ENCODE measurements at places on chromosomes 4 and X.

- DNase-seq = no peak
These were observed 184.0 kb upstream of the KIT start for GRCh38 chr4:54473798-54474197.

- no peak for DNase-seq
These were observed 50.9 kb downstream of the FAM193A start for GRCh38 chr4:2587213-2587823.

- DNase-seq = no peak
These were observed 63.5 kb downstream of the DCLK2 start for GRCh38 chr4:150141756-150142155.

DNA sequence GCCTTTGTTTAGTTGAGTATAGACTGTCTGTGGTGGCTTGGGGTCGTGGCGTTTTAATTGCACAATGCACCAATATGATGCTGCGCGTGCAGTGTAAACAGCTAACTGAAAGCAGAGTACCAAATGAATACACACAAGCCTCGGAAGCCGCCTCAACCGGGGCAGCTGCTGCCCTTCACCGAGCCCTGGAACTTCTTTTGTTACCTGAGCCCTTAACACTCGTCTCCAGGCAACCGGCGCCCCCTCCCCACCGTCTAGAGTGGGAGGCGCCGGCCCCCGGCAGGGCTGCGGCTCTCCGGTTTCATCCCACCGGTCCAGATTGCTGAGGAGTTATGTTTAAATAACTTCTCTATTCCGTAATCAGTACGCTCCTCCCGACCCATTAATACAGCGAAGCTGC, 173.2 kb upstream of the TBL1X start:
- no peak for DNase-seq

GRCh38 chr4:173748353-173748752, 218.3 kb upstream of the HAND2 start:
- no peak for DNase-seq

GRCh38 chrX:12711435-12712040, 79.7 kb upstream of the PRPS2 start:
- DNase-seq = no peak

DNA sequence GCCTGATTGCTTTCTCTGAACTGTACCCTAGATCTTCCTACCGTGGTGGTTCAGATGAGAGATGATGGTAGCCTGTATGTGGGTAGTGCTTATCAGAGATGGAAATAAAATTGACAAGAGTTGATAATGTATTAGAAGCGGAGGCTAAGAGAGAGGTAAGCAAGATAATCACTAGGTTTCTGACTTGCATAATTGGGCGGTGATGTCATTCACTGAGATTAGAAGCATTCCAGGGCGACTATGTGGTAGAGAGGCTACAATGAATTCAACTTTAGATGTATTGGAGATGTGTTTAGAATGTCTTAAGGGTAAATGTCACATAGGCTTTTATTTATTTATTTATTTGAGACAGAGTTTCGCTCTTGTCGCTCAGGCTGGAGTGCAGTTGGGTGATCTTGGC, 415 bp upstream of the TENM3 start:
- no peak for DNase-seq

DNA sequence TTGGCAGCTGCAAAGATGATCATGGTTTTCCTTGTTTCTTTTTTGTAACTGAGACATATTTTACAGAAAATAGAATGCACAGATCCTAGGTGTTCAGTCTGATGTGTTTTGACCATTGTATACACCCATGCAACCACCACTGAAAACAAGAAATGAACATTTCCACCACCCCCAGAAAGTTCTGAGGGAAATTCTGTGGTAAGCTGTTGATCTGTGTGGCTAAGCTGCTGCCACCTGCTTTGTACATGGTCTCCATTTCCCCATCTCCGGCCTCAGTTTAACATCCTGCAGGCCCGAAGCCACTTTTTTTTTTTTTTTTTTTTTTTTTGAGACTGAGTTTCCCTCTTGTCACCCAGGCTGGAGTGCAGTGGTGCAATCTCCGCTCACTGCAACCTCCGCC, 65.3 kb downstream of the NYX start:
- DNase-seq = no peak

DNA sequence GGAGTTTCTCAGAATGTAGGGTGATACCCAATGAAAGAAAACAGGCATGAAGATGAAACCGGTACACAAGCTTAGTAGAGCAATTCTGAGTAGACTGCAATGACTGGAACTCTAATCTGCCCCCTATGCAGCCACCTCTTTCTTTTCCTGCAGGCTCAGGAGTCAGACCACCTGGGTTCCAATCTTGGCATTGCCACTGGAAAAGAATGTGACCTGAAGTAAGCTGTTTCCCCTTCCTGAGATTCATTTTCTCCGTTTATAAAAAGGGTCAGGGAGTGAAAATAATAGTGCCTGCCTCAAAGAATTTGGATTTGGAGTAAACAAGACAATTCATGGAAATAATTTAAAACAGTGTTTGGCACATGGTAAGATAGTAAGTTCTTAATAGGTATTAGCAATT, 1464.0 kb downstream of the PCDH7 start:
- no peak for DNase-seq

DNA sequence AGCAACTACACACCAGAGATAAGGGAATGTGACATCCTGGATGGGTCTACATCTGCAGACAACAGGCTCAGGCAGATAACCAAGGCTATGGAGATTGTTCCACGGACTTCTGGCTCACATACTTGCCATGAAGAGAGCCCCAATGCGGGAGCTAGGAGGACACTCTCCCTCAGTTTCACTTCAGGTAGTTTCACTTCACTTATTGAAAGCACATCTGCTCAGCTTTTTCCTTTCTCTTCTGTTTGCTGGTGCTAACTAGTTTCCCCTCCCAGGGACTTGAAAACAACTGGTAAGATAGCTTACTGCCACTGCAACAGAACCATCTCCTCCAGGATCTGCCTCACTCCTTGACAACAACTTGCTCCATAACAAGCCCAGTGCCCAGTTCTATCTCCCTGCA, 1.4 kb upstream of the CT47C1 start:
- no peak for DNase-seq

DNA sequence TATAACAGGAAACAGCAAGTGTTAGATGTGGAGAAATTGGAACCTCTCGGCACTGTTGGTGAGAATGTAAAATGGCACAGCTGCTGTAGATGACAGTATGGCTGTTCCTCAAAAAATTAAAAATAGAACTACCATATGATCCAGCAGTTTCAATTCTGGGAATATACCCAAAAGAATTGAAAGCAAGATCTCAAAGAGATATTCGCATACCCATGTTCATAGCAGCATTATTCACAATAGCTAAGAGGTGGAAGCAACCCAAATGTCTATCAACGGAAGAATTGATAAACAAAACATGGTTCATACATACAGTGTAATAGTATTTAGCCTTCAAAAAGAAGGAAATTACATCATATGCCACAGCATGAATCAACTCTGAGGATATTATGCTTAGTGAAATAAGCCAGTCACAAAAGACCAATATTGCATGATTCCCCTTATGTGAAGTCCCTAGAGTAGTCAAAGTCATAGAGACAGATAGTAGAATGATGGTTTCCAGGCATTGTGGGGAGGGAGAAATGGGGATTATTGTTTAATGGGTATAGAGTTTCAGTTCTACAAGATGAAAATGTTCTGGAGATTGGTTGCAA, 467.7 kb downstream of the IDS start:
- no peak for DNase-seq

DNA sequence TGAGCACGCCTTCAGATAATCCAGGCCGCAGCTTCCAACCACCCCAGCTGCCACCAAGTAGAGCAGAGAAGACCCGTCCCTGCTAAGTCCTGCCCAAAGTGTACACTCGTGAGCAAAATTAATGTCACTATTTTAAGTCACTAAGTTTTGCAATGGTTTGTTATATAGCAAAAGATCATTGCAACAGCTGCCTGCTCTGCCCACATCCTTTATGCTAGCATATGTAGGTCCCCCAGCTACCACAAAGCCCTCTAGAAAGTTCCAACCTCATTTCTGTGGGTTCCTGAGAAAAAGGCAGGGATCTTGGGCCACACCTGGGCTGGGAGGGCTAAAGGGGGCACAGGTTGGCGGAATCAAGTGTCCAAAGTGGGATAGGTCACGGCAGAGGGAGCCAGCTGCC, 346.9 kb downstream of the BCOR start:
- DNase-seq = no peak

- DNase-seq = no peak
These were observed 304.6 kb downstream of the ARAP2 start for GRCh38 chr4:35939751-35940150.

DNA sequence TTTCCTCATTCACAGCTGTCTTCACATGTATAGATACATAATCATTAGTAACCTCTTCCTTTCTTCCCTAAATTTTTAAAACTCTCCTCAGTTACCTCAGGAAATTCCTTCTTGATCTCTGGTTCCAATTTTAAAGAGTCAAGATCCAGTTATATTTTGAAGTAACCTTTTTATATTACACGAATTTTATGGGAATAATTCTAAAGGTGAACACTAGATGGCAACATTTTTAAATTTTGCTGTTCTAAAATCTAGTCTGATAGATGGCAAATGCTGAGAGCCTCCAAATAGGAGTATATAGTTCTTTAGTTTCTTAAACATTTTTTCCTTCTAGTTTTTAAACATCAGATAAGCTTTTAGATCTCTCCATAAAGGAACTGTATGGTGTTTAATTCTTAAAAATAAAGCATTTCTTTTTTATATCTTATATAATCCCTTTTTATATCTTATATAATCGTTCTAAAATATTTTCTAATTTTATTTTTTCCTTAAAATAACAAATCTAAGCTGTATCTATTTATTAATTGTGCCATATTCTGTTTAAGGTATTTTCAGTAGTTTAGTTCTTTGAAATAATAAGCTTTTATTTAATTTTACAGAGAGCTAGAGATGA, 37.9 kb upstream of the PAPSS1 start:
- peak; percentile 16 for DNase-seq

DNA sequence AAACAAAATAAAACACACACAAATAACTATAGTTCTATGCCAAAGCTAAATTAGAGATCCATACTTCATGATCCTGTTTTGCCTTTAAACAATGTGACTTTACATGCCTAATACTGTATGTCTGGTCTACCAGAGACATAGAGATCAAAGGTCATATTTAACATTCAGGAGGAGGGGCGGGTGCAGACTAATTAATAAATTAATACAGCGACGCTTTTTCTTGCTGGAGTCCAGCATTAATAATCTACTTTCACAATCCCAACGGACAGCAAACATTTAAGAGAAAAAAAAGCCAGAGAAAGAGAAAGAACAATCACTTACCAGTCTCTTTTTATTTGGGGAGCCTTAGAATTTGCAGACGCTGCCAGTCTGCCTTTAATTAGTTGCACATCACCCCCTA, 509 bp downstream of the CXXC4 start:
- DNase-seq = no peak

DNA sequence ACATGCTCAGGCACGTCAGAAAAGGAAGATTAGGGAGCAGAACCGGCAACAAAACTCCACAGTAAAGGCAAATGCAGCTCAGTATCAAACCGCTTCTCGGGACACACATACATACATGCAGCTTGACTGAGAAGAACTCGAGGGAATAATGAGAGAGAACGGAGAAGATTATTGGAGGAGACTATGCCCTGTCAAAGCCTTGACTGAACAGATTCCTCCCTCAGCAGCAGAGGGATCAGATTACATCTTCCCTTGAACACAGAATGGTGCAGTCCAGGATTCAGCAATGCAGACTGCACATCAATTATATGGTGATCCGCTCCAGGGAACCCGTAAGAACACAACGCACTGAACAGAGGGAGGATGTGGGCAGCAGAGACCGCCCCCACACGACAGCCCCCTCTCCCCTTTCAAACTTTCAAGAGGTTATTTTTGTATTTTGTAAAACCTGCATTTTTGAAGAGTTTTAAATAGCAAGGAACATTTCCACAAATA, 183.2 kb downstream of the FBXW7 start:
- no peak for DNase-seq

- DNase-seq = no peak
These were observed 1566.9 kb downstream of the STIM2 start for GRCh38 chr4:28427306-28428085.

GRCh38 chrX:107971636-107972035, 10.5 kb downstream of the TEX13B start:
- no peak for DNase-seq

DNA sequence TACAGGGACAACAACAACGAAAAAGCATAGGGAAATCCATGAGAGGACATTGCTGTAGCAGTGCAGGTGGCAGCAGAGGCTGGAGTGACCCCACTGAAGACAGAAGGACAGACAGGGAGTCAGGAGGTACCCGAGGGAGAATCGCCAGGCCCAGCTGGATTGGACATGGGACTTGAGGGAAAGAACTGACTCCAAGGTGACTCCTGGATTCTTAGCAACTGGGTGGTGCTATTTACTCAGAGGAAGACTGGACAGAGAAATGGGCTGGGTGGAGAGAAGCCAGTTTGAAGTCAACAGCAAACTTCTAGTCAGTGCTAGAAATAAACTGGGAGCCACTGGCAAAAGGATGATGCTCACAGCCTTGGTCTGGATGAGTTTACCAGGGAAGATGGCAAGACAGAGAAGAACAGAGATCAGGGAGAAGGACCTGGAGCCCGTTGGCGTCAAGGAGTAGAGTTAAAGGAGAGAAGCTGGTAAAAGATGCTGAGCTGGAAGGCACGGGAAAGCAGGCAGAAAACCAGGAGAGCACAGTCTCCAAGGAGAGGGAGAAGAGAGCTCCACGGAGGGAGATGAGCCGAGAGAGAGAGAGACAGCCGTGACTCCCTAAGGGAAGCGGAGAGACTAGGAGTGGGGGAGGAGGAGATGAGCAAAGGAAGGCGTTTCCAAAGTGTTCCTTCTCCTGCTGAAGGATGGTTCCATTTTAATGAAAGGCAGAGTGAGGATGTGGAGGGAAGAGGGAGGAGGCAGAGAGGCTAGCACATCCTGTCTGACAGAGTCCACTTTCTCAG, 119.4 kb downstream of the AFAP1 start:
- no peak for DNase-seq

GRCh38 chrX:104310657-104311254, 56.0 kb upstream of the ESX1 start:
- DNase-seq = no peak

- DNase-seq = no peak
These were observed 10.6 kb downstream of the MSN start for GRCh38 chrX:65677954-65678469.

DNA sequence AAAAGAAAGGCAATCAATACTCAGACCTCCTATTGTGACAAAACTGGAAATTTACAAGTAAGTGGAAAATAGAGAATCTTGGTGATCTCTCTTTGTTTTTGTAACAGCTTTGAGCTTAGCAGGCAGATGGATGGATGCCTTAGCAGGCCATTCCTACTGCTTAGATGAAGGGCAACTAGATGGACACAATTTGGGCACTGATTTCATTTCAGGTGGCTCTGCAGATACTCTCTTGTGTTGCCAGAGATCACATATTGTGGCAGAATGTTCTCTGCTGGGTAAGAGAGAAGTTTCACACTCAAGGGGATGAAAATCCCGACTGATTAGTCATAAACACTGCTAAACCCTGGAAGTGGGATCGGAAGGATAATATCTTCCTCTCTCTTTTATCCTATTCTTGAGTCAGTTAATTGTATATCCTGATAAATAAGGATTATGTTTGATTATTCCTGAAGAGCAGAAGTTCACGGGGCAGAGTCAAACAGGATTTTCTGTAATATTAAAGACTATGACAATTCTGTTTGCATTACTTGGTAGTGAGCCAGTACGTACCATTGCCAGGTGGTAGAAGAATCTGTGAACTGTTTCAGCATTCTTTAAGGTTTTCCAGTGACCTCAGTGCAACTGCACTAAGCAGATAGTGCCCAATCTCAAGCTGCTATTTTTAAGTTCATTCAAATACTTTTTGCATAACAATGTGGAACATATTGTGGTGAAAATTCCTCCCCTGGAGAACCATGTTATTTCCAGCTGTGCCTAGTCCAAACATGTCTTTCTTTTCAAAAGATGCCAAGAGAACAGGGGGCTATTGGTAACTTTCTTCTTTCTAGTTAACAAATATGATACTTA, 974.3 kb downstream of the FSTL5 start:
- no peak for DNase-seq

All from CD4-positive, alpha-beta T cell treated with Interleukin-15 for 4 hours (primary cell).